Smooth muscle cell of the umbilical artery (primary cell): ENCODE measurements at places on chromosomes 13 and 19. TPM values are rescaled to one million over a fixed set of nuclear protein-coding genes. Genes with fewer than 3 reads are reported as not detected.

The DPF1 gene
- total RNA-seq: 0.89 and 2.4 TPM in 2 replicates

The TPTE2 gene
- total RNA-seq: not detected in 2 replicates

The MISP3 gene
- 0.78 and 1.2 TPM in 2 replicates for total RNA-seq

The DCLK1 gene
- 4.5 and 7.4 TPM in 2 replicates for total RNA-seq

The OR10H1 gene
- not detected in 2 replicates for total RNA-seq

The GGACT gene
- 3.0 and 5.3 TPM in 2 replicates for total RNA-seq

The EPN1 gene
- 51.4 and 172 TPM in 2 replicates for total RNA-seq

The TMEM221 gene
- under 0.01 TPM in 1 of 2 replicates, not detected in the other for total RNA-seq

The FGF22 gene
- not detected in 2 replicates for total RNA-seq

The MEIS3 gene
- 46.6 and 51.7 TPM in 2 replicates for total RNA-seq

The CABP5 gene
- not detected in 2 replicates for total RNA-seq

The LRFN3 gene
- total RNA-seq: 3.6 and 4.2 TPM in 2 replicates

The TNNT1 gene
- 1.5 and 3.0 TPM in 2 replicates for total RNA-seq

The CPT1C gene
- total RNA-seq: 18.4 and 18.7 TPM in 2 replicates

The HTR2A gene
- total RNA-seq: 1.4 and 6.5 TPM in 2 replicates

The CARS2 gene
- total RNA-seq: 113 and 114 TPM in 2 replicates

The TMEM259 gene
- total RNA-seq: 67.4 and 96.1 TPM in 2 replicates

The ZNF667 gene
- 9.2 and 10.0 TPM in 2 replicates for total RNA-seq
